ENCODE measurements at places on chromosomes 3 and 15.

DNA sequence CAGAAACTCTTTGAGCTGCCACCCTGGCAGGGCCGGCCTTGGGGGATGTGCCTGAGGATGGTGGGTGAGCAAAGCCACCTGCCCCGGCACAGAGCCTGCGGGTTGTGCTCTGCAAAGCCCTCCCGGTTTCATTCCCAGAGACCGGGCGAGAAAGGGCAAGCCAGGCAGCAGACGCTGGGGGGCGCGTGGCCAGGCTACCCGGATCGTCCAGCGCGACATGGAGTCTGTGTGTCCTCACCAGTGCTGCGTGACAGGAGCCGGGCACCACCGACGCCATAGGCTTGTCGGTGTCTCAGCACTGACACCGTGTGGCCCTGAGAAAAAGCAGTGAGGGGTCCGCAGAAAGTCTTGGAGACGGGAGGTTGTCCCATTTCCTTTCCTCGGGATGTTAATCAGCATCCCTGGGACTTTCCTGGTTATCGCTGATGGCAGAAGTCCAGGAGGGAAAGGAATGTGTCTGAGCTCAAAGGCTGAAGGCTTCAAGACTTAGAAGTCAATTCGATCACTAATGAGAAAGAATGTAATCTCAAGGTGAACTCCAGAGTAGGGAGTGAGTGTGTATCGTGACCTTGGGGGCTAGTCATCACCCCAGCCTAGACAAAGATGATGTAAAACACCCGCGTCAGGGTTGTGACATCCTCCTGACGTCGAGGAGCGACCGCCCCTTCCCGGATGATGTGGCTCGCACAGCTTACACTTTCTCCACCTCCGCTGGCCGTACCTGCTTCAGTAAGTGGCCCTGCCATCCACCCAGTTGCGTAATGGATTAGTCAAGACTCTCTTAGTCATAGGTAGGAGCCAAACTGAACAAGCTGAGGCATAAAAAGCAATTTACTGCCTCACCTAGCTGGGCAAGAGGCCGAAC is 36.3 kb upstream of the PLA2G4E start:
- H3K4me3 ChIP-seq: peak overlapping the region; percentile 65
- peaks cover 3% of the 10 kb centered on the region for H3K36me3 ChIP-seq
- DNase-seq: peak; percentile 13
- peaks cover 57% of the 10 kb centered on the region for H3K27me3 ChIP-seq
- peak overlapping the region; percentile 66 for H3K27ac ChIP-seq

DNA sequence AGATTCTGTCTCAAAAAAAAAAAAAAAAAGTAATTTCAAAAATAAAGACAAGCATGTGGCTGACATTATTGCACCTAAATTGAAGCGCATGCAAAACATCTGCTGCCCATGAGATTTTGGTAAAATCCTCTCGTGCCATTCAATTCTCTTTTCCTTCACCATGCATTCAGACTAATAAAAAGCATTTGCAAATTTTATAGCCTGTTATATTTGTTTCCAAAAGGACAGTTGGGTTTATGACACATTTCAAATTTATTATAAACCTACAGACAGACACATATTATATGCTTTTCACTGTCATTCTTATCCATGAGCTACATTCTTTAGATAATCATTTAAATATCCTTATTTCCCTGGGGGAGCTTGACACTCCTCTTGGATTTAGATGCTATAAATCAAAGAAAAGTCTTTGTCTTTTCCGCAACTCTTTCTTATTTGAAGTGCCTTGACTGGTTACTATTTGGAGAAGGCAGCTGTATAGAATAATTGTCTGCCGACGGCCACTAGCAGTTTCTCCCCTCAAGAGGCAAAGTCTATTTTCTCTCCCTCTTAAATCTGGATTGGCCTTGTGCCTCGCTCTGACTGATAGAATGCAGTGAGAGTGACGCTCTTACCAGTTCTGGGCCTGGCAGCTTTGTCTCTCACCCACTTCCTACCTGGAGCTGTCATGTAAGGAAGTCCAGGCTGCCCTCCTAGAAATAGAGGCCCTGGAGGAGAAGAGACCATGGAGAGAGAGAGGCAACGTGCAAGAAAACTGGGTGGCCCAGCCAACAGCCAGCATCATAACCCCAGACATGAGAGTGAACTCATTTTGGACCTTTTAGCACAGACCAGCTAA is 6.8 kb upstream of the LRIG1 start:
- H3K36me3 ChIP-seq: peaks cover 2% of the 10 kb centered on the region
- DNase-seq: no peak
- H3K27me3 ChIP-seq: peaks cover 13% of the 10 kb centered on the region
- H3K27ac ChIP-seq: no peak overlapping the region
- no peak overlapping the region for H3K4me3 ChIP-seq

DNA sequence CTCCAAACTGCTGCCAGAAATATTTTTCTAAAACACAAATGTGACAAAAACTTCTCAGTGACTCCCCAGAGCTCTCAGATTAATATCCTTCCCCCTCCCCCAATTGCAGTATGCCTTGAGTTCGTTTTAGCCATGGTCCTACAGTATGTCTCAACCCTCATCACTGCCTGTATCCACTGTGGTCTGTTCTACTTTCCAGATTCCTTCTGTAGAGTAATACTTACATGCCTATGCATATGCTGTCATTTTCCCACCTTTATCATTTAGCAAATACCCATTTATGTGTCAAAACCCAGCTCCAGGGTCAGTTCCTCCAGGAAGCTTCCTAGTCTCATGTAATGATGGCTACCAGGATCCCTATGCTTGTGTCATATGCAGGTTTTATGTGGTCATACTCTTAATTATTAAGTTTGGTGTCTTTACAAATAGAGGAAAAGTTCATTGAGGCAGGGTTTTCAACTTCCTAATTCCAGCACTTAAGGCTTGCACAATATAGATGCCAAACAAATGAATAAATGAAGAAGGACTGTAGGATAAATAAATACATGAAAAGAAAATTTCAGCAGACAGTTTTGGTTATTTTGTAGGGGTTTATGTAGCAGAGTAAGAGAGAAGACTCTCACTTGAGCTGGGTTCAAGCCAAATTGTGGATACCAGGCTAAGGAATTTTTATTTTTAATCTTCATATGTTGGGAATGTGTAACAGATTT is 170.8 kb downstream of the ALCAM start:
- H3K27ac ChIP-seq: no peak overlapping the region
- H3K4me1 ChIP-seq: no peaks in the 10 kb centered on the region
- no peak for DNase-seq
- H3K27me3 ChIP-seq: no peaks in the 10 kb centered on the region

GRCh38 chr3:197466586-197467399 is 89.0 kb downstream of the BDH1 start:
- peaks cover 59% of the 10 kb centered on the region for H3K27me3 ChIP-seq
- no peak overlapping the region for H3K4me3 ChIP-seq
- no peak for DNase-seq
- peaks cover 2% of the 10 kb centered on the region for H3K36me3 ChIP-seq
- no peak overlapping the region for H3K27ac ChIP-seq

- H3K27me3 ChIP-seq: peaks cover 61% of the 10 kb centered on the region
- no peak for DNase-seq
- H3K36me3 ChIP-seq: peaks cover 3% of the 10 kb centered on the region
- no peak overlapping the region for H3K27ac ChIP-seq
- peak overlapping the region; percentile 96 for H3K4me3 ChIP-seq
- H3K4me1 ChIP-seq: peaks cover 10% of the 10 kb centered on the region
Measured at GRCh38 chr3:149657321-149657925, 402 bp downstream of the WWTR1 start.

GRCh38 chr3:20186600-20187004 is 596 bp upstream of the SGO1 start:
- DNase-seq: no peak
- H3K27ac ChIP-seq: no peak overlapping the region
- H3K4me3 ChIP-seq: no peak overlapping the region
- no peaks in the 10 kb centered on the region for H3K27me3 ChIP-seq
- H3K4me1 ChIP-seq: peaks cover 3% of the 10 kb centered on the region

Data from T-helper 17 cell (primary cell).